Large intestine (tissue), 12 donors: ENCODE measurements at places on chromosomes 3 and 15. TPM values are rescaled to one million over a fixed set of nuclear protein-coding genes. Genes with fewer than 3 reads are reported as not detected.

- no peaks in the 10 kb centered on the region for H3K4me1 ChIP-seq
- H3K36me3 ChIP-seq, result no peaks in the 10 kb centered on the region
- H3K4me3 ChIP-seq, result no peak overlapping the region
- DNase-seq, result peak; percentile 82
These were observed 51.6 kb upstream of the XCR1 start for GRCh38 chr3:46078712-46079400.

DNA sequence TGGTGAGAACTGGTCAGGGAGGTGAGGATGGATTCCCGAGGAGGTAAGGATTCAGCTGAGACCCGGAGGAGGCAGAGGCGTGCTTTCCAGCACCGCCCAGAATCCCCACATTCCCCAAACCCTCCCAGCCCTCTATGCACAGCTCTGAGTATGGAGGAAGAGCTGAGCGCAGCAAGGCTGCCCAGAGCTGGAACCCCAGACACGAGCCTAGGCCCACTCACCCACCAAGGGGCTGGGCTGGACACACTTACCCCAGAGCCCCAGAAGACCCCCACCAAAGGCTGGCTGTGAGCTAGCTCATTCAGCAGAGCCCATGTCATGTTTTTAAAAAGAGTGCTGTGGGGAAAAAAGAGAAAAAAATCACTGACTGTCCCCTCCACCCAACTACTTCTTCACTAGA is 271.5 kb downstream of the XXYLT1 start:
- H3K27ac ChIP-seq, result no peak overlapping the region
- H3K36me3 ChIP-seq, result no peaks in the 10 kb centered on the region
- peaks cover 14% of the 10 kb centered on the region for H3K4me1 ChIP-seq
- no peak for DNase-seq

GRCh38 chr15:71195242-71195641 is 80.0 kb downstream of the THSD4 start:
- no peak overlapping the region for H3K27ac ChIP-seq
- no peaks in the 10 kb centered on the region for H3K36me3 ChIP-seq
- no peak for DNase-seq
- no peaks in the 10 kb centered on the region for H3K27me3 ChIP-seq
- no peak overlapping the region for H3K4me3 ChIP-seq

- H3K36me3 ChIP-seq, result no peaks in the 10 kb centered on the region
- H3K4me1 ChIP-seq, result peaks cover 2% of the 10 kb centered on the region
- no peak overlapping the region for H3K27ac ChIP-seq
- no peak overlapping the region for H3K4me3 ChIP-seq
- DNase-seq, result no peak
- peaks cover 33% of the 10 kb centered on the region for H3K27me3 ChIP-seq
These were observed 12.3 kb upstream of the PGPEP1L start for GRCh38 chr15:99019558-99020540.

GRCh38 chr3:110625201-110625747 is 446.3 kb upstream of the NECTIN3 start:
- H3K27ac ChIP-seq, result no peak overlapping the region
- no peak for DNase-seq
- H3K4me1 ChIP-seq, result no peaks in the 10 kb centered on the region
- H3K4me3 ChIP-seq, result no peak overlapping the region

- H3K4me1 ChIP-seq, result peaks cover 3% of the 10 kb centered on the region
- H3K27me3 ChIP-seq, result no peaks in the 10 kb centered on the region
- no peaks in the 10 kb centered on the region for H3K36me3 ChIP-seq
- H3K4me3 ChIP-seq, result no peak overlapping the region
- DNase-seq, result no peak
These were observed 53.6 kb upstream of the BCL6 start for GRCh38 chr3:187798531-187799530.

Gene FGD5
- 6.3 TPM for polyA plus RNA-seq

Gene LPP
- polyA plus RNA-seq, result 41.2 TPM

Gene PPP2R3A
- 7.4 TPM for polyA plus RNA-seq

DNA sequence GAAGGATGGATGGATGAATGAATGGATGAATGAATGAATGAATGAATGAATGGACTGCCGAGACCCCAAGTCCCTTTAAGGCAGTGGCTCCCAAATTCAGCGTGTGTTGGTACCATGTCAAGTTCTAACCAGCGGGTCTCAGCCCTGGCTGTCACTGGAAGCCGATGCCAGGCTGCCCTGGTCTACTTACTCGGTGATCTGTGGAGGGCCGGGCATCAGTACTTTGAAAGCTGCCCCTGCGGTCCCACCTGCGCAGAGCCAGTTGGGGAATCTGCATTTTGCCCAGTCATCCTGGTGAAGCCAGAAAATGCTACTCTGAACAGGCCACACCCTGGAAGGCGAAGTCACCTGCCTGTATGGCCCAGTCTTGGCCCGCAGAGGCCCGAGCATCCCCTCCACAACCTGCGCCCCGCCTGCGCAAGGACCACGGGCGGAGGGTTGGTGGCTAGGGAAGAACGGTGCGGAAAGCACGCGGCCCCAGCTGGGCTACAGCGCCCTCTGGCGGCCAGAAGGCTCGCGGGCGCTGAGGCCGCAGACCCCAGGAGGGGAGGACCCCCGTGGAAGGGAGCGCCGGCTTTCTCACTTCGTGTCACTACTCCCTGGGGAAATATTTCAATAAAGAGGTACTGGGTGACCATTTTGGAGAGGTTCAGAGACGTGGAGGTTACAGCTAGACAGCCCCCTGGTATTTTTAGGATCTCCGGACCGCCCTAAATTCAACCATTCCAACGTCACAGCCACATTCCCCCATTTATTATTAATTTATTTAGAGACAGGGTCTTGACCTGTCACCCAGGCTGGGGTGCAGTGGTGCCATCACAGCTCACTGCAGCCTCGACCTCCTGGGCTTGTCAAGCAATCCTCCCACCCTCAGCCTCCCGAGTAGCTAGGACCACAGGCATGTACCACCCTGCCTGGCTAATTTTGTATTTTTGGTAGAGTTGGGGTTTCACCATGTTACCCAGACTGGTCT is 34.9 kb downstream of the PRKCD start:
- peak; percentile 33 for DNase-seq
- H3K4me3 ChIP-seq, result no peak overlapping the region
- no peak overlapping the region for H3K27ac ChIP-seq
- no peaks in the 10 kb centered on the region for H3K27me3 ChIP-seq
- H3K4me1 ChIP-seq, result peaks cover 5% of the 10 kb centered on the region
- H3K36me3 ChIP-seq, result peaks cover 14% of the 10 kb centered on the region

DNA sequence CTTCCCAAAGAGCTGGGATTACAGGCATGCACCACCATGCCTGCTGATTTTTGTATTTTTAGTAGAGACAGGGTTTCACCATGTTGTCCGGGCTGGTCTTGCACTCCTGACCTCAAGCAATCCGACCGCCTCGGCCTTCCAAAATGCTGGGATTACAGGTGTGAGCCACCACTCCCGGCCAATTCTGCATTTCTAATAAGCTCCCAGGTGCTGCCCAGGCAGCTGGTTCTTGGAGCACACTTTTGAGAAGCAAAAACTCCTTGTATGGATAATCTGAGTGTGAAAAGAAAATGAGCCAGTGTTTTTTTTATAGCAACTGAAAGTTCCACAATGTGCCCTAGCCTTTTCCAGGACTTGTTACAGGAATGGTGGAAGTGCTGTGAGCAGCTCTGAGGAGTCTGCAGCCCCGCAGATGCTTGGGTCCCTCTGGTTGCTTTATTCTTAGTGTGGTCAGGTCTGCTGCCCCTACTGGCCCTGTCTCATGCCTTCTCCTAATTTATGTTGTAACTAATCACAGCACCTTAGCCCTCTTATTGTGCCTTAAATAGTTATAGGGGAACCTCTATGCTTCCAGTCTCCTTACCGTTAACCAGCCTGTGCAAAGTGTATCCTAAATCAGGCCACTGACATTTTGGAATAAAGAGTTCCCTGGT is 13.5 kb upstream of the KCNAB1 start:
- peaks cover 2% of the 10 kb centered on the region for H3K27me3 ChIP-seq
- DNase-seq, result no peak
- H3K27ac ChIP-seq, result no peak overlapping the region
- no peaks in the 10 kb centered on the region for H3K36me3 ChIP-seq
- H3K4me1 ChIP-seq, result no peaks in the 10 kb centered on the region

- no peaks in the 10 kb centered on the region for H3K27me3 ChIP-seq
- H3K27ac ChIP-seq, result no peak overlapping the region
- H3K36me3 ChIP-seq, result no peaks in the 10 kb centered on the region
- DNase-seq, result no peak
- H3K4me1 ChIP-seq, result no peaks in the 10 kb centered on the region
These were observed 25.5 kb upstream of the PTPRG start for GRCh38 chr3:61535826-61536225.

- H3K4me1 ChIP-seq, result no peaks in the 10 kb centered on the region
- H3K27me3 ChIP-seq, result no peaks in the 10 kb centered on the region
- no peak overlapping the region for H3K4me3 ChIP-seq
- peaks cover 2% of the 10 kb centered on the region for H3K36me3 ChIP-seq
These were observed 7.5 kb downstream of the ADPRH start for GRCh38 chr3:119586733-119587172.

DNA sequence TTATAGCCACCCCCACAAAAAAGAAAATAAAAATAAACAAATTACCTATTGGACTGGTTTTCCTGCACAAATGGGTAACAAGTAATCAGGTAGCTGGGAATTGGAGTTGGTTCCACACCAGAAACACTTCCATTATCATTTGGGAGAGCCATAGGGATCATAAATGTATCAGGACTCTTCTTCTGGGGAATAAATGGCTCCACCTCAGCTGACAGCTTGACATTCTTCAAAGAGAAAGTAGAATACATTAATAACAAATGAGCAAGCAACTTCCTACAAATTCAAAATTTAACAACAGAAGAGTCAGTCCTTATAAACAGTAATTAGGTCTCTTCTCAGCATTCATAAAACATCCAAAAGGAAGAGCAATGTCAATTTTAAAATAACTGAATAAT is 8.7 kb downstream of the SECISBP2L start:
- no peak overlapping the region for H3K4me3 ChIP-seq
- no peaks in the 10 kb centered on the region for H3K4me1 ChIP-seq
- no peaks in the 10 kb centered on the region for H3K27me3 ChIP-seq
- peaks cover 14% of the 10 kb centered on the region for H3K36me3 ChIP-seq
- no peak for DNase-seq
